ENCODE measurements at places on chromosomes 12 and 14.

GRCh38 chr12:6345319-6346091 lies 3.6 kb upstream of the TNFRSF1A start:
- no peak for DNase-seq

DNA sequence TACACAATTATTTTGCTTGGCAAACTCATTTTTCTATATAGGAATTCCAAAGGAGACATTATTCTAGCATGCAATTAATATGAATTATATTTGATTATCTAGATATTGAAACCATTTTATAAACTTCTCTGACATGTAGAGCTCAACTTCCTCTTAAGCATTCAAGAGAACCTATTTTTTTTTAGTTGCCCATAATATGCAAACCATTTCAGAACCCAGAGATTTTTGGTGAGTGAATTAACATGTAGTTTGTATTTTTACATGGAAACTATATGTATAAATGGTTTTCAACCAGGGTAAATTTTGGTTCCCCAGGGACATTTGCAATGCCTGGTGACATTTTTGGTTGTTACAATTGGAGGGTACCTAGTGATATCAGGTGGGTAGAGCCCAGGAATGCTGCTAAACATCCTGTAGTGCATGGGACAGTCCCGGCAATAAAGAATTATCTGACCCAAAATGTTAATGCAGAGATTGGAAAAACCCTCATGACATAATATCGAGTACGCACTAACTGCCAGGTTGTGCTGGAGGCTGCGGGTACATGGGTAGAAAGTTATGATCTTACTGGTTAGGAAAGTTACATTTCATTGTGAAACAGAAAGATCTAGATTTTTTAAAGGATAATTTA lies 338.9 kb upstream of the GARIN2 start:
- no peak for DNase-seq

DNA sequence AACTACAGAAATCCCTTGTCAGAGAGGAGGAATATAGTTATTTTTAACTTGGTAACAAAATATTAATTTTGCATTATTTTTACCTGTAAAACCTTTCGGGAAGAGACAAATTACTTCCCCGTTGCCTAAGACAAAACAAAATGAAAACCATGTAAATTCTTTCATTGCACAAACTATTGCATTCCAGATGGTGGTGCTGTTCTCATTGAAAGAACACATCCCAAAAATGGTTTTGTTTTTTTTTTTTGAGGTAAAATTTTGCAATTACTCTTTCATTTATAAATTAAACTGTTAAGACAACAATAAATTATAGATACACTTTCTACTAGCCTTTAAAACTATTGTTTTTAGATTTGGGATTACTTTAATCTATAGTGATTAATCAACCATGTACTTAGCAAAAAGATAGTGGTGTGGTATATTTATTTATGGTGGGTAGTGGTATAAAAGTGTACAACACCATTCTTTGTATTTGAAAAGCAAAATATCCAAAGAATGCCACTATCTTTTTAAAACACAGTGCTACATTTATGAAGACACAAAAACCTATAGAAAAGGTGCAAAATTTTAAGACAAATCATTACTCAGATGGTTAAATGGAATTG lies 115.5 kb downstream of the SLC38A1 start:
- no peak for DNase-seq

DNA sequence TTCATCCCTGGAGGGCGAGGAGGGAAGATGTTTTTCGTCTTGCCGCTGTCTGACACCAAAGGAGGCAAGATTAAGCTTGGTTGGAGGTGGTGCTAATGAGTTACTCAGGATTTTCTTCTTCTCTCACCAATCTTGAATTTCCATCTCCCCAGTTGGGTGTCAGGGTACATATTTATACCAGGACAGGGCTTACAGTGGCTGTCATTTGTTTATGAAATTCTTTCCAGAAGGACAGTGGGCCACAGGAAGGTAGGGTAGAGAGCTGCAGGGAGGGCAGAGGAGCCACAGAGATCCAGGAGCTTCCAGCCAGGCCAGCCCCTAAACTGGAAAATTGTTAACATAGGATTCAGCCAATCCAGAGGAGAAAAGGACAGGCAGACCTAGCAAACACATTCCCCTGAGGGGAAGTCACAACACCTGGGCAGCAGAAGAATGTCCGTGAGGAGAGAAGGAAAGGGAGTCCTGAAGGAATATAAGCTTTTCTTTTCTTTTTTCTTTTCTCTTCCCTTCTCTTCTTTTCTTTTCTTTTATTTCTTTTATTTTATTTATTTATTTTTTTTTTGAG lies 40.5 kb downstream of the IRF2BPL start:
- DNase-seq = no peak

DNA sequence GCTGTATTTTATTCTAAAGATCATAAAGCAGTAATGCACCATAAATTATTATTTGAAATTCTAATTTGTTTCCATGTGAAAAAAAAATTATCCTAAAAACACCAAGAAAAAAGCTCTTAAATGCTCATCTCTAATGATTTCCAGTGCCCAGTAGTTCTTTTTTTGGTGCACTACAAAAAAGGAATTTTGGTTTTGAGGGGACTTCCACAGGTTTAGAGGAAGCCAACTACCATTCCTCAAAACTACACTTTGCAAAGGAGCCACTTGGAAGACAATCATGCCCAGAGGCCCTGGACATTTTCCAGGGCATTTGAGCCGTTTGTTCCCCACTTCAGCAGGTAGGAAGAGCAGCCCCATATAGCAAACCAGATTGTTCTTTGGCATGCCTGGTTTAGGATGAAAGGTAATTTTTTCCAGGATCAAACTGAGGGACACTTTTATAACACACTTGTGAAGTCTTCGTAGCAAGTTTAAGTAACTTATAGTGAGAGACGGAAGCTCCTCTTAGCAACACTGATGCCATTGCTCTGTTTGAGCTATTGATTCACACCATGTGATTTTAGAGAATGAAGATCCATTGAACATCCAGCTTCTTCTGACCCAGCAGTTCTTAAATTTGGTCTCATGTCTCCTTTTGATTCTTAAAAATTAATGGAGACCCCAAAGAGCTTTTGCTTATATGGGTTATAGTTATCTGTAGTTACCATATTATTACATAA lies 187.9 kb downstream of the ETV6 start:
- DNase-seq = no peak

GRCh38 chr12:2648406-2648805 lies 146.4 kb upstream of the FKBP4 start:
- no peak for DNase-seq

- no peak for DNase-seq
These were observed 2.0 kb downstream of the MGP start for GRCh38 chr12:14883686-14884085.

DNA sequence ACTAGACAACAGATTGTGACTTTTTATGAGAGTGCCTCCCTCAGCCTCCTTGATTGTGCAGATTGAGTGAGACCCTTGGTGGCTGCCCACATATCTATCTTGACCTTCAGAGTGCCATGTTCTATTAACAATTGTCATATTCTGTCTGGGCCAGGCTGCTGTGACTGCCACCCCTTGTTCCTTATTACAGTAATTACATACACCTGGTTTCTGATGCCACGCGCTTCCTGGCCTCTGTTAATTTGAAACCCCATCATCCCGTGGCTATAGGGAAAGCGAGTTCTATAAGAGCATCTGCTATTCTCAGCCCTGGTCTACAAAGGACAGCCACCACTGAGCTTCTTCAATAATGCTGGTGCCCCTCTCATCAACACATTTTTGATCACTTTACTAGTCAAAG lies 228.7 kb downstream of the PCNX1 start:
- no peak for DNase-seq

GRCh38 chr14:74888164-74889158 lies 6.7 kb downstream of the DLST start:
- DNase-seq = no peak

GRCh38 chr12:88570103-88570502 lies 10.2 kb downstream of the KITLG start:
- DNase-seq = no peak

DNA sequence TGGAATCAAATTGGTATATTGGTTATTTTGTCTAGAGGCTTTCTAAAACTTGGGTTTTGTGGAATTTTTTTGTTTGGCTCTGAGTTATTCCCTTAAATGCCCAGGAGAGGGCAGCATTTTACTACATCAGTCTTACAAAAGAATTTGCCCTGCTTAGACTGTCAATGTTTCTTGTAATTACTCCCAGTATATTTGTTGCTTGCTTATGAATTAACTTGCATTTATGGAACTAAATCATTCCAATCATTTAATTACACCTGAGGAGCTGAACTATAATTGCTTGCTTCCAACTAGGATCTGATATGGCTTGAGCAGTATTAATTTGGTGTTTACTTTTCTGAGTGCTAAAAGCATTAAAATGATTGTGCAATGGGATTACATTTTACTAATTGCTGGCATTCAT lies 48.7 kb downstream of the MIPOL1 start:
- DNase-seq = no peak

DNA sequence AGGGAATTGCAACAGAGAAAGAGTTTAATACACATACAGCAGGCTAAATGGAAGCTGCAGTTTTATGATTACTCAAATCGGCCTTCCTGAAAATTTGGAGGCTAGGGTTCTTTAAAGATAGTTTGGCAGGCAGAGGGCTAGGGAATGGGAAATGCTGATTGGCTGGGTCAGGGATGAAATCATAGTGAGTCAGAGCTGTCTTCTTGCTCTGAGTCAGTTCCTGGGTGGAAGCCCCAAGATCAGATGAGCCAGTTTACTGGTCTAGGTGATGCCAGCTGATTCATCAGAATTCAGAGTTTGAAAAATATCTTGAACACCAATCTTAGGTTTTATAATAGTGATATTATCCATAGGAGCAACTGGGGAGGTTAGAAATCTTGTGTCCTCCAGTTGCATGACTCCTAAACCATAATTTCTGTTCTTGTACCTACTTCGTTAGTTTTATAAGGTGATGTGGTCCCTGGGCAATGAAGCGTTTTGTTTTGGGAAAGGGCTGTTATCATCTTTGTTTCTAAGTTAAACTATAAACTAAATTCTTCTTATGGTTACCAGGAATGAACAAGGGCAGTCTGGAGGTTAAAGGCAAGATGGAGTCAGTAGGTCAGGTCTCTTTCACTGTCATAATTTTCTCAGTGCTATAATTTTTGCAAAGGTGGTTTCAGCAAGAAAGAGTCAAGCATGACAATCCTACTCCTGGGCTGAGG lies 257.8 kb upstream of the CCDC196 start:
- no peak for DNase-seq

- DNase-seq = no peak
These were observed 411.1 kb downstream of the CCER1 start for GRCh38 chr12:90543841-90544240.

DNA sequence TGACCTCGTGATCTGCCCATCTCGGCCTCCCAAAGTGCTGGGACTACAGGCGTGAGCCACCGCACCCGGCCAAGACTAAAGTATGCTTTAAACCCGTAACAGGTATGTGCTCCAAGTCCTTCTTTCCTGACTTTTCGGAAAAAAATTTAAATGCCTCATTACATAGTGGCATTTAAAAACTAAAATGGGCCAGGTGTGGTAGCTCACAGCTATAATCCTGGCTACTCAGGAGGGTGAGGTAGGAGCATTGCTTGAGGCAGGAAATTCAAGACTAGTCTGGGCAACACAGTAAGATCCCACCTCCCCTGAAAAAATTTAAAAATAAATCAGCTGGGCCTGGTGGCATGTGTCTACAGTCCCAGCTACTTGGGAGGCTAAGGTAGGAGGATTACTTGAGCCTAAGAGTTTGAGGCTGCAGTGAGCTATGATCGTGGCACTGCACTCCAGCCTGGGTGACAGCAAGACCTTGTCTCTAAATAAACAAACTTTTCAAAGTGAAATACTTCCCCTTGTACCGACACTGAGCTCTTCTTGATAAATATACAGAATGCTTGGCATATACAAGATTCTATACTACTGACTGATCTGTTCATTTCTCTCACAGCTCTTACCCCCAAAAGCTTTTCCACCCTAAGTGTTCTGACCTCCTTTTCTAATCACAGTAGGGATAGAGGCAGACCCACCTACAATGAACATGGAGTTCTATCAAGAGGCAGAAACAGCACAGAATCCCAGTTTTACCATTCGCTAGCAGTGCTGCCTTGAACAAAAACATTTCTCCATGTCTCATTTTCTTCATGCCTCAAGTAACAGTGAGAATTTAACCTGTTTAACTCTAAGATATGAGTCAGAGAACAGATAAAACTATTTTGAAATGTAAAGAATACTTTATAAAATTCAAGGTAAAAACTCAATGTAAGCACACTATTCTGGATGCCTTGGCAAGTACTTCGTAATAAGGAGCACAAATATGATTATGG lies 7.9 kb downstream of the PPP4R3A start:
- no peak for DNase-seq

DNA sequence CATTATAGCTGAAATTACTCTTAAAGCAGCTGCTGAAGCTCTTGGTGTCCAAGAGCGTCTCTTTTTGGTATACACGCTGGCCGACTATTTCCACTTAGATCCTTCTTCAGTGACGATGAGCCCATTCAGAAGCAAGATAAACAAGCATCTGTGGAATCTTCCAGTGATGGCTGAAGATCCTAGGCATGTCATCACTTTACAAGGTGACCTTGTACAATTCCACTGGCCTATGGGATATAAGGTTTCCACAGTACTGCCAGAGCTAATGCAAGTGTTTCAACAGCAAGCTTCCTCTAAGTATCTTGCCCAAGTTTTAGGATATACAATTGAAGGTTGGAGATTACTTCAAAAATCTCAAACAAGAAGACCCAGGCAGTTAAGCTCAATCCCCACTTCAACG lies 47.0 kb downstream of the INTS13 start:
- no peak for DNase-seq

GRCh38 chr12:52268212-52268611 lies 6.2 kb upstream of the KRT86 start:
- DNase-seq = no peak

DNA sequence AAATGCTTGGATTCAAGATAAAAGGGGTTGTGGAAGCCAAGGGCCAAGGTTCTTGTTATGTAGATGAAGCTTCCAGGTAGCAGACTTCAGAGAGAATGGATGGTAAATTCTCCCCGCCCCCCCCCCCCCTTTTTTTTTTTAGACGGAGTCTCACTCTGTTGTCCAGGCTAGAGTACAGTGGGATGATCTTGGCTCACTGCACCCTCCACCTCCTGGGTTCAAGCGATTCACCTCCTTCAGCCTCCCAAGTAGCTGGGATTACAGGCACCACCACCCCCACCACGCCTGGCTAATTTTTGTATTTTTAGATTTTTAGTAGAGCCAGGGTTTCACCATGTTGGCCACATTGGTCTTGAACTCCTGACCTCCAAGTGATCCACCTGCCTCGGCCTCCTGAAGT lies 4.1 kb downstream of the DGLUCY start:
- no peak for DNase-seq

Measured in activated T-helper 2 cell treated with anti-CD3 and anti-CD28 coated beads, Interferon-gamma antibody, Interleukin-2, Interleukin-4, amounts not matched to agents 10 μg/mL and 5 μg/mL and 100 μg/mL, durations not matched to agents 14 hours and 24 hours and 36 hours (primary cell).